CD14-positive monocyte (primary cell): ENCODE measurements at places on chromosomes 6 and 20. TPM values are rescaled to one million over a fixed set of nuclear protein-coding genes. Genes with fewer than 3 reads are reported as not detected.

The LPA gene
- not detected in 2 replicates for polyA plus RNA-seq

The CPXM1 gene
- polyA plus RNA-seq: not detected

The MATN4 gene
- polyA plus RNA-seq: not detected in 2 replicates

The BCL2L1 gene
- 14.3 TPM for polyA plus RNA-seq

The TCEA2 gene
- 15.7 TPM for polyA plus RNA-seq

The SOX4 gene
- polyA plus RNA-seq: 2.2 TPM

The APOM gene
- polyA plus RNA-seq: 7.4 and 8.3 TPM in 2 replicates

The MCCD1 gene
- not detected in 2 replicates for polyA plus RNA-seq

The CRIP3 gene
- polyA plus RNA-seq: 1.6 TPM

The BTNL2 gene
- not detected in 2 replicates for polyA plus RNA-seq

The RSPO3 gene
- not detected for polyA plus RNA-seq

The SLC26A8 gene
- 0.52 TPM for polyA plus RNA-seq

The SLC17A9 gene
- polyA plus RNA-seq: 0.82 TPM

The TFAP2C gene
- polyA plus RNA-seq: not detected

The GDAP1L1 gene
- not detected in 2 replicates for polyA plus RNA-seq

The NKX2-2 gene
- not detected for polyA plus RNA-seq

The SCRT2 gene
- not detected for polyA plus RNA-seq

The LAMP5 gene
- polyA plus RNA-seq: 1.5 TPM

The GNRH2 gene
- not detected in 2 replicates for polyA plus RNA-seq

The PROKR2 gene
- not detected for polyA plus RNA-seq

The ID4 gene
- not detected in 2 replicates for polyA plus RNA-seq

The C20orf144 gene
- 0.05 and 0.13 TPM in 2 replicates for polyA plus RNA-seq
